ENCODE measurements at places on chromosomes 6 and 20. TPM values are rescaled to one million over a fixed set of nuclear protein-coding genes. Genes with fewer than 3 reads are reported as not detected.

WDR27 gene
- total RNA-seq = 25.1 TPM

- H3K36me3 ChIP-seq = no peaks in the 10 kb centered on the region
- no peak overlapping the region for H3K27ac ChIP-seq
- H3K4me3 ChIP-seq = no peak overlapping the region
- H3K4me1 ChIP-seq = no peaks in the 10 kb centered on the region
- DNase-seq = no peak
- H3K27me3 ChIP-seq = no peaks in the 10 kb centered on the region
These were observed 48.5 kb upstream of the NT5E start for GRCh38 chr6:85401186-85402021.

LST1 gene
- 109 TPM for total RNA-seq

DNA sequence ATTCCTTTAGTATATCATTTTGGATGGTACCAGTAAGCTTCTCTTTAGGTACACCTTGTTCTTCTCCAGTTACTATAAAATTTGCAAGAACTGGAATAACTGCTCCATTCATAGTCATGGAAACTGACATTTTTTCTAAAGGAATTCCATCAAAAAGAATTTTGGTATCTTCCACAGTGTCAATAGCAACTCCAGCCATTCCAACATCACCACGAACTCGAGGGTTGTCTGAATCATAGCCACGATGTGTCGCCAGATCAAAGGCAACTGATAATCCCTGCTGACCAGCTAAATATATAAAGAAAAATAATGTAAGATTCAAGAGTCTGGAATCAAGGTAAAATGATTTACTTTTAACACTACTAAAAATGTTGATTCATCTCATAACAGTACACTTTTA is 5.3 kb downstream of the MMUT start:
- no peak overlapping the region for H3K4me3 ChIP-seq
- no peak overlapping the region for H3K27ac ChIP-seq
- H3K4me1 ChIP-seq = peaks cover 15% of the 10 kb centered on the region
- no peak for DNase-seq
- no peaks in the 10 kb centered on the region for H3K27me3 ChIP-seq

GRCh38 chr6:121858310-121858709 is 422.9 kb downstream of the GJA1 start:
- DNase-seq = no peak
- H3K27ac ChIP-seq = no peak overlapping the region
- H3K27me3 ChIP-seq = no peaks in the 10 kb centered on the region
- H3K36me3 ChIP-seq = no peaks in the 10 kb centered on the region
- no peak overlapping the region for H3K4me3 ChIP-seq

SIRPD gene
- total RNA-seq = 0.76 TPM

DNA sequence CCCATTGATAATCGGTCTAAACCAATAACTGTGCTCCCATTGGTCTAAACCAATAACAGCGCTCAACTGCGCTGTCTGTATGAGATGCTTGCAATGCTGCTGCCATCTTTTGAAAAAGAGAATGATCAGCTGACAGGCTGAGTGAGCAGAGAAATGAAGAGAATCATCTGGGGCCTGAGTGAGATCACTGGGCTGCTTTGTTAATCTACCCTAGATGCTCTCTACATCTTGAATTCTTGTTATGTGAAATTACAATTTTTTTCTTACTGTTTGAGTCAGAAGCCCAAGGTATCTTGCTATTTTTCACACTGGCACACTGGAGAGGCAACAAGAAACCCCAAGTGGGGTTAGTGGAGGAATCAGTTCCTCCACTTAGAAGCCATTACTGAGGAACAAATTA is 91.5 kb upstream of the GCM1 start:
- no peak overlapping the region for H3K4me3 ChIP-seq
- no peak overlapping the region for H3K27ac ChIP-seq
- H3K4me1 ChIP-seq = no peaks in the 10 kb centered on the region
- no peaks in the 10 kb centered on the region for H3K36me3 ChIP-seq
- no peak for DNase-seq

- H3K36me3 ChIP-seq = no peaks in the 10 kb centered on the region
- no peaks in the 10 kb centered on the region for H3K27me3 ChIP-seq
These were observed 165.2 kb downstream of the HAO1 start for GRCh38 chr20:7775072-7775471.

- no peaks in the 10 kb centered on the region for H3K4me1 ChIP-seq
These were observed 33.5 kb upstream of the TFB1M start for GRCh38 chr6:155347800-155348199.

GPX5 gene
- not detected for total RNA-seq

BFSP1 gene
- total RNA-seq = not detected

GRCh38 chr20:50238081-50238800 is 47.6 kb downstream of the CEBPB start:
- H3K4me3 ChIP-seq = no peak overlapping the region
- H3K4me1 ChIP-seq = no peaks in the 10 kb centered on the region
- no peak overlapping the region for H3K27ac ChIP-seq
- no peak for DNase-seq
- H3K27me3 ChIP-seq = no peaks in the 10 kb centered on the region

GPR6 gene
- total RNA-seq = not detected

ERVFRD-1 gene
- total RNA-seq = 0.11 TPM

GRCh38 chr6:166907373-166907841 is 48.9 kb downstream of the RNASET2 start:
- DNase-seq = peak; percentile 30
- H3K27me3 ChIP-seq = no peaks in the 10 kb centered on the region
- H3K27ac ChIP-seq = no peak overlapping the region
- H3K36me3 ChIP-seq = no peaks in the 10 kb centered on the region
- peaks cover 9% of the 10 kb centered on the region for H3K4me1 ChIP-seq

PNLDC1 gene
- total RNA-seq = 0.87 TPM

DNA sequence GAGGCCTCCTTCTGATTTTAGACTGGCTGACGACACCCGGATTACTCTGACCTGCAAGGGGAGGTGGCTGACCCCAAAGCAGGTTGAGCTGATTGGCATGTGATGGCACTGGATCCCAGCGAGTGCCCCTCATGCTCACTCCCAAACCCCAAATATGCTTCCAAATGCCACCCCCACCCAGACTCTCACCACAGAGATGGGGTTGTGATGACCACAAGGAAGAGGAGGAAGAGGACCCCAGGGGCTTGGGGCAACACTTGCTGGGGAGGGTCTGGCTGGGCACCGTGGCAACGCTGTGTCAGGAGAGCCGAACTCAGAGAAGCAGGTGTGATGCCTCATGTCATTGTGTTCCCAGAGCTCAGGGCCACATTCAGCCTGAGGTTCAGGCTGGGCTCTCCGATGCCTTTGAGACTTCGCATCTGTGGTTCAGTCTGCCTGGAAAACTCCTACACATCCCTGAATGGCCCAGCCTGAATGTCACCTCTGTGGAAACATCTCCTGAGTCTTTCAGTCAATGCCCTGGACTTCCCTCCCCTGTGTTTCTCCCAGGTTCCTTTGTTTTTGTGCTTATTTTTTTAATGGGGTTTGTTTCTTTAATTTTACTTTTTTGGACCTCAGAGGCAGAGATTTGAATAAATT is 169.1 kb upstream of the PMEPA1 start:
- no peaks in the 10 kb centered on the region for H3K27me3 ChIP-seq
- no peak overlapping the region for H3K27ac ChIP-seq
- H3K36me3 ChIP-seq = no peaks in the 10 kb centered on the region

- peaks cover 36% of the 10 kb centered on the region for H3K4me1 ChIP-seq
- H3K27me3 ChIP-seq = no peaks in the 10 kb centered on the region
- H3K4me3 ChIP-seq = no peak overlapping the region
- no peaks in the 10 kb centered on the region for H3K36me3 ChIP-seq
- no peak for DNase-seq
- H3K27ac ChIP-seq = no peak overlapping the region
These were observed 15.0 kb downstream of the ADNP start for GRCh38 chr20:50916257-50916656.

- no peak overlapping the region for H3K4me3 ChIP-seq
- no peak overlapping the region for H3K27ac ChIP-seq
- DNase-seq = no peak
- no peaks in the 10 kb centered on the region for H3K27me3 ChIP-seq
- H3K36me3 ChIP-seq = no peaks in the 10 kb centered on the region
- H3K4me1 ChIP-seq = no peaks in the 10 kb centered on the region
These were observed 39.9 kb downstream of the LMBRD1 start for GRCh38 chr6:69756907-69757306.

DIDO1 gene
- total RNA-seq = 130 TPM

GRCh38 chr20:35329435-35330139 is 37.4 kb upstream of the FAM83C start:
- H3K27me3 ChIP-seq = no peaks in the 10 kb centered on the region
- no peaks in the 10 kb centered on the region for H3K36me3 ChIP-seq
- H3K27ac ChIP-seq = no peak overlapping the region
- no peak for DNase-seq

GRIK2 gene
- total RNA-seq = 0.10 TPM

DNA sequence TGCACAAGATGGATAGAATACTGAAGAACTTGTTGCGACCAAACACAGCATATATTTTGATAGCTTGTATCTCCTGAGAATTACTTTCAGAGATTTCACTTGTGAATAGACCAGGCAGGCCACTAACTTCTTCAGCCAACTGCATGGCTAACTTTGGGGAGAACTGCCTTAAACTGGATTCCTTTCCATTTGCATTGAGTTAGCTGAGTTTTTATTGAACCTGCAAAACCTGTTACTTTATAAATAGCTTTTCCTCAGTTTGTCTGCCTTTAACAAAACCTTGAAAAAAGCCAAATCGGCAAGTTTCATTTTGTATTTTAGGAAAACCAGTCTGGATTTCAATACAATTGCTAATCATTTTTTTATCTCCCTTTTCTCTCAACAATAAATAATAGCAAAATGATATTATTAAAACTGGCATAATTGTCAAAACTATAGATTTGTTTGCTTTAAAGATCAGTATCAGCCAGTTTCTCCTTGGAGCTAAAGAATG is 72.6 kb upstream of the SCGN start:
- H3K27ac ChIP-seq = no peak overlapping the region
- no peaks in the 10 kb centered on the region for H3K27me3 ChIP-seq
- H3K36me3 ChIP-seq = no peaks in the 10 kb centered on the region
- H3K4me1 ChIP-seq = no peaks in the 10 kb centered on the region

GRCh38 chr6:13351271-13351670 is 22.9 kb upstream of the TBC1D7 start:
- H3K27me3 ChIP-seq = no peaks in the 10 kb centered on the region
- H3K36me3 ChIP-seq = no peaks in the 10 kb centered on the region
- no peak overlapping the region for H3K4me3 ChIP-seq
- no peak for DNase-seq
- H3K4me1 ChIP-seq = peaks cover 17% of the 10 kb centered on the region

DNA sequence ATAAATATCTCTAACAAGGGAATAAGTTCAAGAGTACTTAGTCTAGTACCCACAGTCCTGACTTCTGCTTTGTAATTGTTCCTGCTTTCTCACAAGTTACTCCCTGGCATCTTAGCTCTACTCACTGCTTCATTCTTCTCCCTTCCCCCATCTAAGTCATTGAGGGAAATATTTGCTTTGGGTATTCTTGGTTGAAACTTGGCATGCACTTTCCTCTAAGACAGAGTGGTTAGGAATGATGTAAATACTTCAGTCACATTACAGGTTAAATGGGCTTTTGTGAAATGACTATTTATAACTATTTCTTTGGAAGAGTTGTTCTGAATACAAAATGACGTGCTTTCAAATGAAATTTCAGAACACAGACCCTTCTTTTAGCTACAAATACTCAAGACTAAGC is 67.7 kb upstream of the PLEKHG1 start:
- no peak for DNase-seq
- H3K27ac ChIP-seq = no peak overlapping the region
- no peak overlapping the region for H3K4me3 ChIP-seq
- H3K36me3 ChIP-seq = no peaks in the 10 kb centered on the region

PEX3 gene
- total RNA-seq = 12.7 TPM

GRCh38 chr20:1190847-1191246 is 6.1 kb upstream of the TMEM74B start:
- no peaks in the 10 kb centered on the region for H3K4me1 ChIP-seq
- DNase-seq = no peak
- H3K4me3 ChIP-seq = no peak overlapping the region
- H3K27ac ChIP-seq = no peak overlapping the region
- no peaks in the 10 kb centered on the region for H3K36me3 ChIP-seq
- no peaks in the 10 kb centered on the region for H3K27me3 ChIP-seq

DNA sequence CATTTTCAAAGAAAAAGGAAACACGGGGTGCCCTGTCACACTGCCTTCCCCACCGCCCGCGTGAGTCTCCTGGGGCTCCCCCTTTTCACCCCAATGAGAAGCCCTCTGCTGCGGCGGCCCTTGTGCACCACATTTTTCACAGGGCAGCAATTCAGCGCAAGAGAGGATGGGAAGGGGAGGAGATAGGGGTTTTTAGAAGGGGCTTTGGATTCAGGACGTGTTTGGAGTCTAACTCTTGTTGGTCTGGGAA is 726 bp upstream of the ARFGEF3 start:
- no peak overlapping the region for H3K27ac ChIP-seq
- no peak overlapping the region for H3K4me3 ChIP-seq

TCF15 gene
- not detected for total RNA-seq

- H3K36me3 ChIP-seq = no peaks in the 10 kb centered on the region
- H3K4me1 ChIP-seq = no peaks in the 10 kb centered on the region
- no peak overlapping the region for H3K27ac ChIP-seq
- H3K4me3 ChIP-seq = no peak overlapping the region
- DNase-seq = no peak
These were observed 13.4 kb downstream of the PHACTR2 start for GRCh38 chr6:143691155-143691554.

ZGPAT gene
- 48.5 TPM for total RNA-seq

C6orf163 gene
- 4.0 TPM for total RNA-seq

DNA sequence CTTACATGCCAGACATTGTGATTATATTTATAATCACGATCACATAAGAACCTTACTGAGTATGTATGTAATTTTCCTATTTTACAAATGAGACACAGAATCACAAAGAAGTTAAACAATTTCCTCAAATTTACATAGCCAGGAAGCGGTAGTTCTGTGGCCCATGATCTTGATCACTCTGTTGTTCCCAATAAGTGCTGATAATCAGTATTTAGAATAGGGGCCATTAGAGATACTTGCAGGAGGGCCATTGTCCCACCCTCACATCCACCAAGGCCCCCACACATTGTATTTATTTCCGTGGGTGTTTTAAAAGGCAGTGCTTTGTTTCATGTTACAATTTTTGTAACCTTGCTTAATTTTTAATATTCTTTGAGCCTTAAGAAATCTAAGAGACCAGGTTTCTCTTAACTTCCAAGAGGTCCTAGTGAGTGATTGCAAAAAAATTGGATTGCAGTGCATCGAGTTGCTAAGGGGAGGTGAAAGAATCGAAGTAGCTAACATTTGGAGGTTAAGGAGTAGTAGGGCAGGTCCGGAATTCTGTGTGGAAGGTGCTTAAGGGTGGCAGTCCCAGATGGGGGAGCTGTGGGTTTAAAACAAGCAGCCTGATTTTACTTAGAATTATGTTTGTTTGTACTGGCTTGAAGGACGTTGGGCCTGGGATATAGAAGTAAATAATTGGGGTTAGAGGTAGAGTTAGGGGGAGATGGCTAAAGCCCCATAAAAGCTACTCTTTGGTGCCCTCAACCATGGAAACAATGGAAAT is 339.4 kb downstream of the CDKAL1 start:
- no peak for DNase-seq
- no peaks in the 10 kb centered on the region for H3K27me3 ChIP-seq
- no peak overlapping the region for H3K4me3 ChIP-seq
- H3K36me3 ChIP-seq = no peaks in the 10 kb centered on the region
- H3K27ac ChIP-seq = no peak overlapping the region

MRPS10 gene
- 26.7 TPM for total RNA-seq

All from naive thymus-derived CD4-positive, alpha-beta T cell (primary cell).